ENCODE measurements at places on chromosomes 6 and 20. TPM values are rescaled to one million over a fixed set of nuclear protein-coding genes. Genes with fewer than 3 reads are reported as not detected.

SCUBE3 gene
- total RNA-seq = 1.0 TPM

GRCh38 chr6:107713563-107713962 lies 110.5 kb downstream of the SCML4 start:
- no peaks in the 10 kb centered on the region for H3K27me3 ChIP-seq
- no peaks in the 10 kb centered on the region for H3K4me1 ChIP-seq
- H3K36me3 ChIP-seq = no peaks in the 10 kb centered on the region
- no peak for DNase-seq

GRCh38 chr6:33123732-33124524 lies 48.1 kb downstream of the HLA-DPB1 start:
- peaks cover 35% of the 10 kb centered on the region for H3K36me3 ChIP-seq
- no peaks in the 10 kb centered on the region for H3K4me1 ChIP-seq
- H3K4me3 ChIP-seq = no peak overlapping the region

MAN1A1 gene
- 5.4 TPM for total RNA-seq

OR2B6 gene
- not detected for total RNA-seq

DNA sequence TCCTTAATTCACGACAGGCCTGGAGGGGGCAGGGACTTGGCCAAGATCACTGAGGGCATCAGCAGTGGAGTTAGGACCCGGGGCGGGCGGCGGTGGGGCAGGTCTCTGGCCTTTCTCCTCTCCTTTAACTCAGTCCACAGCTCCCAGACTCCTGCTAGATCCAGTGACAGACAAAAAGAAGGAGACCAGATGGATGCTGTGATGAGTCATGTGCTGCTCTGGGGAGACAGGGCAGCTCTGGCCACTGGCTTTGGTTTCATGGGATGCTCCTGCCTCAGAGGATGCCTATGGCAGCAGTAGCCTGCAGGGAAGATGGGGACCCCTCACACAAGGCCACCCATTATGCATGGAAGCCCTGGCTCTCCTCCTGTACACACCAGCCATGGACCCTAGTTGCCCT lies 20.5 kb downstream of the EPB41L1 start:
- no peaks in the 10 kb centered on the region for H3K27me3 ChIP-seq
- no peak overlapping the region for H3K4me3 ChIP-seq
- no peak for DNase-seq
- H3K27ac ChIP-seq = no peak overlapping the region

SNX21 gene
- total RNA-seq = 16.8 TPM

SNTA1 gene
- 5.5 TPM for total RNA-seq

- H3K36me3 ChIP-seq = no peaks in the 10 kb centered on the region
- H3K4me3 ChIP-seq = no peak overlapping the region
- no peak overlapping the region for H3K27ac ChIP-seq
Measured at GRCh38 chr20:33284284-33284683, 1.3 kb downstream of the BPIFB1 start.

HMGN4 gene
- total RNA-seq = 66.4 TPM

- H3K27me3 ChIP-seq = no peaks in the 10 kb centered on the region
- no peaks in the 10 kb centered on the region for H3K36me3 ChIP-seq
- no peaks in the 10 kb centered on the region for H3K4me1 ChIP-seq
Measured at GRCh38 chr6:29916741-29917140, 25.6 kb upstream of the HLA-A start.

GPR6 gene
- total RNA-seq = 0.37 TPM

DNA sequence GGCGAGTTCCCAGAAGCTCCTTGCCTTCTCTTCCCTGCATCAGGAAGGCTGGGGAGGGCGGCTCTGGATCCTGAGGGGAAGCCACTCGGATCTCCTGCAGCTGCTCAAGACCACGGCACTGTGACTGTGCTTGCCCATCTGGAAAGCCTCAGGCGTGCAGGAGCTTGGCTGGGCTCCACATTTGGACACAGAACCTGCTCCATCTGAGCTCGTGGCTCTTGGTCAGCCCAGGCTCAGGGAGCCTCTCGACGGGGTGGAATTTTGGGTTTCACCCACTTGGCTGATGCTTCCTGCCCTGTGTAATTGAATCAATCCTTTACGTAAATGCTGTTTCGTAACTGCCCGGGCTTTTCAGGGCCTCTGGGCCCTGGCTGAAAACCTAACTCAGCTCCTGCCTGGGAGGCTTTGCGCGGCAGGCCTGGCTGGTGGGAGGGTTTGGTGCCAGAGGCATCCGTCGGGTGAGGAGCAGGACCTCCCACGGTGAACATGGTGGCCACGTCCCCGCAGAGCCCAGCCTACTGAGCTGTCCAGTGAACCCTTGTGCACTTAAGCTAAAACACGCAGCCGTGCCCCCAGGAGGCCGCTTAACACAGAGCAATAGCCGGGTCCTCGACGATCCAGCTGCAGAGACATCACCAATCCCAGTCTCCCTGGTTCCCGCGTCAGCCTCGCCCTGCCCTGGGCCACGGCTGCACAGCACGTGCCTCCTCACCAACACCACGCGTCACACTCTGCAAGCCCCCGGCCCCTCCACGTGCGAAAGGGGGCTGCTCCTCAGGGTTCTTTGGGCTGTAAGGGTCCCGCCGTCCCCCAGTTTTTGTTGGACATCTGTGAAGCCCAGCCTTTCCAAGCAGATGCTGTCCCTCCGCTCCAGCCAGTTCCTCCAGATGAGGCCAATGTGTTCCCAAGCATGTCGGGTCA lies 241.0 kb downstream of the DLL1 start:
- H3K36me3 ChIP-seq = no peaks in the 10 kb centered on the region
- no peaks in the 10 kb centered on the region for H3K27me3 ChIP-seq
- H3K4me3 ChIP-seq = no peak overlapping the region
- H3K27ac ChIP-seq = no peak overlapping the region
- DNase-seq = no peak
- no peaks in the 10 kb centered on the region for H3K4me1 ChIP-seq

DNA sequence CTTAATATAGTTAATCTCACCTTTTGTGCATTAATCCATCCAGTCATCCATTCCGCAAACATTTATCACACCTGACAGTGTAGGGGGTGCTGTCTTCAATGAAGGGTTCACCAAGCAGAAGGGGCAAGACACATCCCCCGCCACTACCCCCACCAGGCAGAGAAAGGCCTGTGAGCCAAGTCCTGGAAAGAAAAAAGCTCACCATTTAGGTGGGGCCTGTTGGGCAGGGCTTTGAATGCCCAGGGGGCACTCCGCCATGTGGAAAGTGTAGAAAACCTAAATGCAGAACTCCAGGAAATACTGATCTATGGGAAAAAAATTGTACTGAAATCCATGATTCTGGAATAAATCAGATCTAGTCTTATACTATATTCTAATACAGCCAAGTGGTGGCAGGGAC lies 4.8 kb upstream of the STX16 start:
- no peaks in the 10 kb centered on the region for H3K4me1 ChIP-seq
- DNase-seq = peak; percentile 23
- no peak overlapping the region for H3K4me3 ChIP-seq
- no peaks in the 10 kb centered on the region for H3K36me3 ChIP-seq
- no peaks in the 10 kb centered on the region for H3K27me3 ChIP-seq

GRCh38 chr6:2435323-2435722 lies 189.9 kb upstream of the GMDS start:
- no peak overlapping the region for H3K4me3 ChIP-seq
- DNase-seq = no peak
- no peaks in the 10 kb centered on the region for H3K27me3 ChIP-seq
- no peak overlapping the region for H3K27ac ChIP-seq
- no peaks in the 10 kb centered on the region for H3K36me3 ChIP-seq

GRCh38 chr6:98636941-98637340 lies 197.4 kb upstream of the POU3F2 start:
- H3K4me1 ChIP-seq = peaks cover 26% of the 10 kb centered on the region
- no peaks in the 10 kb centered on the region for H3K36me3 ChIP-seq
- H3K4me3 ChIP-seq = peak overlapping the region; percentile 16
- DNase-seq = no peak

- H3K4me1 ChIP-seq = no peaks in the 10 kb centered on the region
- H3K4me3 ChIP-seq = no peak overlapping the region
- H3K27ac ChIP-seq = no peak overlapping the region
- H3K36me3 ChIP-seq = no peaks in the 10 kb centered on the region
- no peak for DNase-seq
Measured at GRCh38 chr6:29853245-29853644, 25.6 kb downstream of the HLA-G start.

DNA sequence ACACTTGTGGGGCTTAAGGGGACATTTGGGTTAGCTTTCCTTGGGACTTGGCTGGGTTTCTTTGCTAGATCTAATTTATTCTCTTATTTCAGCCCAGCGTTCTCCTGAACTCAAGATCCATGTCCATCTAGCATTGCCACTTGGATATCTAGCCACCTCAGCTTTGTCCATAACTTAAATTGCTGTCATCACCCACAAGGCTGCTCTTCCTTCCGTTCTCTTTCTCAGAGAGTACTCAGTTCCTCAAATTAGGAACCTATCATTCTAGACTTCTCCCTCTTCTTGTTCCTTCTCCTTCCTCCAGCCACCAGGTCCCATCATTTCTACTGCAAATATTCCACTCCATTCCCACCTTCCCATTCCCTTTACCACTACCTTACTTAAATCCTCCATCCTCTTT lies 4.3 kb downstream of the SMIM26 start:
- no peak overlapping the region for H3K27ac ChIP-seq
- no peak for DNase-seq
- H3K27me3 ChIP-seq = no peaks in the 10 kb centered on the region

DNA sequence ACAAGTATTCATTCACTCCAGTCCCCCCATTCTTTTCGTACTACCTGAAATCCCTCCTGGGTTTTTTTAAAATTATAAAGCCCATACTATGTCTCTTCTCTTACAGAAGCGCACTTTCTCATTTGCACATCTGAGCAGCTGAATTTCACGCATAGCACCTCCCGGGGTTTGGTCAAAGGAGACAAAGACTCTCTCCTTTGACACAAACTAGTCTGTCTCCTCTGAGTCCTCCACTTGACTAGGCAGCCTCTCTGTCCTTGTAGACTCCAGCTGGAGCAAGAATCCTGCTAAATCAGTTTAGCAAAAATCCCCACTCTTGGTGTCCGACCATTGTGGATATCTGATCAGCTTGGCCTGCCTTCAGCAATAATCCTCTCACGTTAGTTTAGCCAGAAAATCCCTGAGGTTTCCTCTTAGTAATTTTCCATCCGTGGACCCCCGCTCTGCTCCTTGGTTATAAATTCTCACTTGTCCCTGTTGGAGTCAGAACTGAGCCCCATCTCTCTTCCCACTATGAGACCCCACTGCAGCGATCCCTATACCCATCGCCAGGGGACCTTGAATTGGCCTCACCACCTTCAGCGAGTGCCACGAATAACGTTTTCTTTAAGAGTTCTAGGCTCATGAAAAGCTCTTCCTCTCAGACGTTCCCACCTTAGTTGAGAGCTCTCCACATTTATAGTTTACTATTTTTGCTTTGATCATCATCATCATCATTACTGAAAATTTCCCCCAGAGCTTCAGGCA lies 29.0 kb downstream of the PDYN start:
- H3K27ac ChIP-seq = no peak overlapping the region
- no peak for DNase-seq
- peaks cover 6% of the 10 kb centered on the region for H3K4me1 ChIP-seq
- no peaks in the 10 kb centered on the region for H3K36me3 ChIP-seq
- H3K4me3 ChIP-seq = no peak overlapping the region

DNA sequence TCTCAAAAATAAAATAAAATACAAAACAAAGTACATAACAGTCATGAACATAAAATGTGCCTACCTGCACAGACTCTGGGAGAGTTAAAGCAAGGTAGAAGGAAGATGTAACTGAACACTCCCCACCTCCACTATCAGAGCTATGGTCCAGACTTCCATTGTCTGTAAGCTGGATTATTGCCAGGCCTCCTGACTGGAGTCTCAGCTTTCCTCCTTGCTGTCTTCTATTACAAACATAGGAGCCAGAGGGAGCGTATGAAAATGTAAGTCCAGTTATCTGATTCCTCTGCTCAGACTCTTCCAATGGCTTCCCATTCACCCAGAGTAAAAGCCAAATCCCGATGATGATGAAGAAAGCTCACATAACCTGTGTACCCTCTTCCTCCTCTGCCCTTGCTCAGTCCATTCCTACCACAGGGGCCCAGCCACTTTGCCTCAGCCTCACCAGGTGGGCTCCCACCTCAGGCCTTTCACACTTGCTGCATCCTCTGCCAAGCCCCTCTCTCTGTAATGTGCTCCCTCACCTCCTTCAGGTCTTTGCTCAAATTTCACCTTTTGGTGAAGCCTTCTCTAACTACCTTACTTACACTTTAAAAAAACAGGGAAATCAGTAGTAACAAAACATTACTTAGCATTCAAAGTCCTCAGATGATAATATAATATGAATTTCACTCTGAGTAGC lies 194.1 kb downstream of the RIMS1 start:
- no peaks in the 10 kb centered on the region for H3K4me1 ChIP-seq
- DNase-seq = no peak
- no peak overlapping the region for H3K4me3 ChIP-seq

VWA7 gene
- 1.5 TPM for total RNA-seq

- H3K4me3 ChIP-seq = no peak overlapping the region
- H3K27me3 ChIP-seq = no peaks in the 10 kb centered on the region
- DNase-seq = no peak
- no peak overlapping the region for H3K27ac ChIP-seq
Measured at GRCh38 chr20:10561302-10561701, 112.5 kb downstream of the JAG1 start.

DNA sequence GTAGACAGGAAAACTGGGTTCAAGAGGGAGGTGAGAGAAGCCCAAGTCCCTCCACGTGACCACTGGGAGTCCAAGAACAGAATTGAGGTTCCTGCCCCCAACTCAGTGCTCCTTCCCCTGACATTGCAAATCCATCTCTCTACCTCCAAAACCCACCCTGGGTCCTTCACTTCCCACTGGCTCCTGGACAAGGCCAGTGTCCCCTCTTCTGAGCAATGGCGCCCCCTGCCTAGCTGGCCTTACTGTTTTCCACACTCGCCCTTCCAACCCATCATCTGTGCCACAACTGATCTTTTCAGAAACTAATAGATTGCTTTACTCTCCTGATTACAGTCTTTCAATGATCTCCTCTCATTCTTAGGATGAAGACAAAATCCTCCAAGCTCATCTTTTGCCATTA lies 200.3 kb downstream of the ANKRD60 start:
- H3K4me1 ChIP-seq = no peaks in the 10 kb centered on the region
- H3K27me3 ChIP-seq = no peaks in the 10 kb centered on the region

GLO1 gene
- total RNA-seq = 161 TPM

HLA-DRB5 gene
- total RNA-seq = 1.0 TPM

MYCT1 gene
- 3.3 TPM for total RNA-seq

GRCh38 chr20:36128463-36129159 lies 25.9 kb upstream of the EPB41L1 start:
- no peaks in the 10 kb centered on the region for H3K27me3 ChIP-seq
- H3K4me3 ChIP-seq = no peak overlapping the region
- no peaks in the 10 kb centered on the region for H3K36me3 ChIP-seq
- H3K27ac ChIP-seq = no peak overlapping the region

Measured in H1 (cell line).